Glomerular endothelial cell (primary cell): ENCODE measurements at places on chromosomes 2 and 18. TPM values are rescaled to one million over a fixed set of nuclear protein-coding genes. Genes with fewer than 3 reads are reported as not detected.

MARCHF4 gene
- total RNA-seq = 29.5 and 33.3 TPM in 2 replicates

TTC39C gene
- 1.1 and 2.3 TPM in 2 replicates for total RNA-seq

SLC30A3 gene
- 5.9 and 6.5 TPM in 2 replicates for total RNA-seq

CPLX4 gene
- not detected in 2 replicates for total RNA-seq

NIFK gene
- total RNA-seq = 37.0 and 48.8 TPM in 2 replicates

DNA sequence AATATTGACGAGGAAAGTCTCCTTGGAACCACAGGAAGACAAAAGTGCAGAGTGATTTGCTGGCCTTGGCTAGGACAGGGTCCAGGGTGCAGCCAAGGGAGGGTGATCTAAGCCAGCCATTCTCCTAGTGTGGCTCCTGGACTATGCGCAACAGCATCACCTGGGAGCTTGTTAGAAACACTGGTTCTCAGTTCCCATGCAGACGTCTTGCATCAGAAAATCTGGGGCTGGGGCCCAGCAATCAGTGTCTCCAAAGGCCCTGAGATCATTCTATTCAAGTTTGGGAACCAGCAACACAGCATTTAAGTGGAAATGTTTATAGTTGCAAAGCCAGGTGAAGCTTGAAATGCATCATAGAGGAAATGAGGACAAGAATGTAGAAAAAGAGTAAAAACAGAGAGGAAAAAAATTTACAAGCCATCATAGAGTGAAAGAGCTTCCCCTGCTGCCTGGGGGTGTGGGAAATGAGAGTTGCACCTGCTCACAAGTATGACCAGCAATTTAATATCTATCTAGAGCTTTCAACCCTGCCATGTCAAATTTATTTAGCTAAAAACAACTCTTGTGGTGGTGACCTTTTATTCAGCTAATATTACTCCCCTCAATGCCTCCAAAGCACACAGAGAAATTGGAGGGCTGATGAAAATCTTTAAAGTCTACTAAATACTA is 54.4 kb upstream of the SEC11C start:
- DNase-seq = no peak

DNA sequence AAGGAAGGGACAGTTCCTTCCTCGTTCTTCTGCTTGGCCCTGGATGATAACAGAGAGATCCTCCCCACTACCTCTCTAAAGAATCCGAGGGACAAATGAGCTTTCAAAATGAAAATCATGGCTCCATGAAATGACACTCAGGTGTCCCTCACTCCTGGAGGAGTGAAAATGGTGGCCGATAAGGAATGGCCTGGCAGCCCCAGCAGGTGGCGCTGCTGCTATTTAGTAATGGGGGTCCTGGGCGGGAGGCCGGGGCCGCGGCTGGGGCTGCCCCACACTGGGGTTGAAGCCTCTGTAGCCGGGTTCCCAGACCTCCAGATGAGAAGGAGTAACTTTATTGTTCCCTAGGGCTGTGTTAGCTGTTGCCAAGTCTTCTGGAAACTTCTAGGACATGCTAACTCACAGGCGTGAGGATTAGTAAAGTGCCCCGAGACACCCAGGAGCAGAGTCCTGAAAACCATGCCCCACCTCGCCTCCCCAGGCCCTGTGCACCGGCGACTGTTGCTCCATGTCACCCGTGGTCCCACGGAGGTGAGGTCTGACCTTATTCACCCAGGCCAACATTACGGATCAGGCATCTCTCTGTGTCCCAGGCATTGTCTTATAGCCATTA is 138.0 kb downstream of the CTIF start:
- no peak for DNase-seq

GRCh38 chr2:39755466-39755865 is 23.6 kb downstream of the THUMPD2 start:
- no peak for DNase-seq

DNA sequence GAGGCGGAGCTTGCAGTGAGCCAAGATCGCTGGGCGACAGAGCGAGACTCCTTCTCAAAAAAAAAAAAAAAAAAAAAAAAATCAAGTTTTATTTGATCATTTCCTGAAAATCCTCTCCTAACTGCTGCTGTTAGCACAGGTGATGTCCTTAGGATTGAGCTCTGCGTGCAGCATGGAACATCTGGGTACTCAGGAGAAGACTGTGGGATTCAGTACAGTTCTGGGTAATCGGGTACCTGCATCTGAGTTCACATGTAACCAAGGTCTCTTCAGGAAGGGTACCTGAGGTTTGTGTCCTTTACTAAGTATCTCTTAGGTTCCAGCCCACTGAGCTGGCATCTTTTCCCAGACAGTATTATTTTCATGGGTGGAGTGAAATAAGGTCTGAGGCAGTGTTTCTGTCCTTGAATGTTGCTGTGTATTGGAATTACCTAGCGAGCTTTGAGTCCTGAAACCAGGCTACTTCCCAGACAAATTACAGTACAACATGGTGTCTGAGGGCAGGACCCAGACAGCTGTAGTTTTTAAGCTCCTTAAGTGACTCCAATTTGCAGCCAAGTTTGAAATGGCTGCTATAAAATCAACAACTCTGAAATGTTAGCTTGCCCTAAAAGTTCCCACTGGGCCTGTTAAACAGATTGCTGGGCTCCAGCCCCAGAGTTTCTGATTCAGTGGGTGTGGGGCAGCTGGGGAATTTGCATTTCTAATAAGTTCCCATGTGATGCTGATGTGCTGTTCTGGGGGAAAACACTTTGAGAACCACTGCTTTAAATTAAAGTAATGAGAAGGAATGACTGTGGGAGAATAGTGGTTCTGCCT is 120.5 kb downstream of the PMAIP1 start:
- DNase-seq = no peak

DNA sequence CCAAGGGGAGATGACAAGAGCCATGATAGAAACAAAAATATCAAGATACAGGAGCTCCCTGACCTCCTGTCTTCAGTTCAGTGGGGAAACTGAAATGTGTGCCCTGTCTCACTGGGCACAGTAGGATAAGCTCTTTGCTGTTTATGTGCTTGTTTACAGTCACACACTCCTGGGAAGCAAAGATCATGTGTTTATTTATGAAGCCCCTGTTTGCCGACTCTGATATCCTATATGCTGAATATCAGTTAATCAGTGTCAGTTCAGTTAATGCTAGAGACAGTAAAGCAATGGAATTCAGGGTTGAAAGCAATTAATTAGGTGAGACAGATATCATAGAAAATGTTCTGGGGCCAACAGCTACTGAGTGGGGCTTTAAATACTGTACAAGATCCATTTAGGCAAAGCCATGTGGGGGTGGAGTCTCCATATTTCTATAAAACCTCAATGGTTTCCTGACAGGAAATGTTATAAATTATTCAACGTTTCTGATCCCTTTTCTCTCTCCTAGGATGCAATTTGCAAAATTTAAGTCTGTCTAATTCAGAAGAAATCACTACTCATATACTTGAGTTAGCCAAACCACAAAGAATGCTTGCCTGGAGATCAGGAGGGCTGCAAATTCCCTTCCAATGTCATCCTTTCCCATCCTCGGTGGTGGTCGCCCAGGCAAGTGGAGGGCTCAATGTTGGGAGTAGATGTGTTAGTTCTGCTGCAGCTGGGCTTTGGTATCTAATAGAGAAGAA is 551.3 kb downstream of the CMPK2 start:
- no peak for DNase-seq

- no peak for DNase-seq
These were observed 87.4 kb upstream of the SERPINE2 start for GRCh38 chr2:224126440-224126839.

DNA sequence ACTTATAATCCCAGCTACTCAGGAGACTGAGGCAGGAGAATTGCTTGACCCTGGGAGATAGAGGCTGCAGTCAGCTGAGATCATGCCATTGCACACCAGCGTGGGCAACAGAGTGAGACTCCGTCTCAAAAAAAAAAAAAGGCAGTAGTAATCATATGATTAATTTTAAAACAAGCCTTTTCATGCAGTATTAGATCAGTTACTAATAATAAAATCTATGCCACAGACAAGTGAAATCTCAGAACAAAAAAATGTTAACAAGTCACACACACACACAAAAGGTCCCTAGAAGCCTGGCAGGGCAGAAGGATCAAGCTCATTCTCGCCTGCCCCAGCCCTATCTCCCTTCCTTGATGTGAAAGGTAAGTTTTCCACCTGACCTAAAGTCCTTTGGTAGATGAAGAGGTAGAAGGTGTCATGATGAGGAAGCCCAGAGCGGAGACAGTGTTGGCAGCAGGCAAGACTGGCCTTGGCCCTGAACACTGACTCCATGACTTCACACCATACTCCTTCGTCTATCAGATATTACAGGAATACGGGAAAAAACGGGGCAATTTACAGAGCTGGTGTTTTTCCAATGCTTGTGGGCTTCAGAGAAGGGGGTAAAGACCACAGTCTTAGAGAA is 10.6 kb downstream of the KDSR start:
- DNase-seq = no peak

- no peak for DNase-seq
These were observed 44.0 kb downstream of the KIF3C start for GRCh38 chr2:25938345-25938744.

GRCh38 chr2:44126106-44126797 is 42.4 kb upstream of the PPM1B start:
- no peak for DNase-seq

GRCh38 chr2:241030333-241030680 is 31.9 kb downstream of the SNED1 start:
- no peak for DNase-seq

DNA sequence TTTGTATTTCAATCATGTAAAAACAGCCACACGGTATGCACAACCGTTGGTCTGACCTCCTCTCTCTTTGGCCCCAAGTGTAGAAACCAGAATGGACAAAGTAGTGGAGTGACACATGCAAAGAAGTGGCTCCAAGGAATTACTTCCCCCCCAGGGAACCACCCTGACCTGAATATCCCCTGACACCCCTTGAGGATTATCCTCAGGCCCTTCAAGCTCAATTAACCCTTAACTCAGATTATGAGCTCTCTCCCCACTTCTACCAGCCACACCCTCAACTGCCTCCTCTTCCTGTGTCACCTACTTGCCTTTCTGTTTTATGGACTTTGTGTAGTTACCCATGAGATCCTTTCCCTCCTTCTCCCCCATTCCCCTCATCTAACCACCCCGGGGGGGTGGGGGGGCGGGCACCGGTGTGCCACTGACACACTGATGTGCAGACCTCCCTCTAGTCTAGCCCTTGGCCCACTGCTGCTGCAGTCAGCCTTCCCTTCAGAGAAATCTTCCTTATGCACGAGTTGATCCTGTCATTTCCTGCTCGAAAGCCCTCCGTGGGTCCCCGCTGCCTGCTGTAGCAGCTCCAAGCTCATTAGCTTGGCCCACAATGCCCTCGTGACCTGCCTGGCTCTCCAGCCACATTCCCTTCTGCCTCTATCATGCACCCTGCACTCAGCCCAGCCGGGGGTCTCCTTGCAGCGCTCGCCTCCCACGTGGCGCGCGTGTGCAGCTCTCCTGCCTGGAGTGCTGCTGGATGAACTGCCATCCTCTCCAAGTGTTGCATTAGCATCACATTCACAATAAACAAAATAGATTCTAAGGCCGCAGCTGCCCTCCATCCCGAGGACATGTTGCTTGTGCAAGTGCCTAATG is 40.1 kb upstream of the TMEM177 start:
- DNase-seq = no peak

- no peak for DNase-seq
These were observed 16.4 kb downstream of the TCF23 start for GRCh38 chr2:27164960-27165763.

GRCh38 chr2:105179469-105180372 is 61.8 kb upstream of the GPR45 start:
- DNase-seq = peak; percentile 79
